ENCODE measurements at places on chromosomes 12 and 14.

DNA sequence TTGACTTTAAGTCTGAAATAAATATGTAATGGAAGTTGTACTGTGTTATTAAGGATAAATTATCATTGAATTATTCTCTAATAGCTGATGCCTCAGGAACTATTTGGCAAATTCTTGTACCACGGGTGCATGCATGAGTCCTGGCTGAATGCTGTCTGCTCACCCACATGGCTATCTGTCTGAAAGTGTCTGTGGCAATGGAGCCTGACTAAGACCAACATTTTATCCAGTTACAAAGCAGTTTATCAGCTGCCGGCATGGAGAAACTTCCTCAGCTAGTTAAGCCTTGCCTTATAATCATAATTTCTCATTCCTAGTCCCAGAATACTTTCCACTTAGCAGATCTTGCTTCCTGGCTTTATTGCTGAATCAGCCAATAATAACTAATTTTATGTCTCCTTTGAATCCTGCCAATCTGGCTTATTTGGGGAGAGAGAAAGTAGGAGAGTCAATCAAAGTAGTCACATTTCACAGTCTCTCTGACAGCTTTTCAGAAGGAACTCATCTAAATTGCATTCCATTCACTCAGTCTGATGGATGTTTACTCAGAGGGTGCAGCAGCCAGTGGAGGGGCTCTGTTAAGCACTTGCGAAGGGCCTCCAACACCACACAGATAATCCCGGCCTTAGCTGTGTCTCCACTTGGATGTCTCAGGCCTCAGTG, 280.6 kb upstream of the CLEC14A start:
- H3K36me3 ChIP-seq: no peaks in the 10 kb centered on the region
- H3K27ac ChIP-seq: peak overlapping the region; percentile 34
- peaks cover 22% of the 10 kb centered on the region for H3K4me1 ChIP-seq
- H3K4me3 ChIP-seq: no peak overlapping the region

DNA sequence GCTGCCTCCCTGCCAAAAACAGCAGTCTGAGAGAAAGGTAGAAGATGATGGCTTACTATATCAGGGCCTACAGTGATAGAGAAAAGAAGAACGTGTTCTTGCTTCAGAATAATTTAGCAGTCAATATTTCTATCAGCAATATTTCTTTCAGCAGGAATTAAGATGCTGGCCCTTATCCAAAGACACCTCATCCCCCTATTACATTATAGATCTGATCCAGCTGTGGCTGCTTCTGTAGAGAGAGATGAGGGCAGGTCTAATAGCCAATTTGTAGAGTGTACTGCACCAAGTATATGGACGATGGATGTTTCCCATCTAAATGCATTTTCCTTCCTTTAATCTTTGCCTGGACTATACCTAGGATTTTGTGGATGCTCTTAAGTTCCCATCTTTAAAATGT, 451.7 kb downstream of the NPAS3 start:
- H3K27me3 ChIP-seq: no peaks in the 10 kb centered on the region
- no peak overlapping the region for H3K27ac ChIP-seq
- DNase-seq: no peak

DNA sequence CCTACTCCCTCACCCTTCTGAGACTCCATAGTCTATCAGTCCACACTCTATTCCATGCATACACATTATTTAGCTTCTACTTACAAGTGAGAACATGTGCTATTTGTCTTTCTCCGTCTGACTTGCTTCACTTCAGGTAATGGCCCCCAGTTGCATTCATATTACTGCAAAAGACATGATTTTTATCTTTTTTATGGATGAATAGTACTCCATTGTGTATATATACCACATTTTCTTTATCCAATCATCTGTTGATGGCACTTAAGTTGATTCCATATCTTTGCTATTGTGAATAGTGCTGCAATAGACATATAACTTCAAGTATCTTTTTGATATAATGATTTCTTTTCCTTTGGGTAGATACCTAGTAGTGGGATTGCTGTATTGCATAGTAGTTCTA, 171.8 kb downstream of the DACT1 start:
- no peak for DNase-seq
- no peak overlapping the region for H3K4me3 ChIP-seq
- no peaks in the 10 kb centered on the region for H3K36me3 ChIP-seq
- 0 out of 2 replicates have a peak, but pooled peaks cover under 1% of the 10 kb centered on the region for H3K4me1 ChIP-seq
- no peaks in the 10 kb centered on the region for H3K27me3 ChIP-seq

- no peaks in the 10 kb centered on the region for H3K36me3 ChIP-seq
- peaks cover 53% of the 10 kb centered on the region for H3K27me3 ChIP-seq
- no peak overlapping the region for H3K27ac ChIP-seq
Measured at GRCh38 chr12:49957570-49957967, 4.1 kb upstream of the AQP5 start.

- H3K36me3 ChIP-seq: no peaks in the 10 kb centered on the region
- no peaks in the 10 kb centered on the region for H3K27me3 ChIP-seq
- peak overlapping the region; percentile 33 for H3K27ac ChIP-seq
- 0 out of 2 replicates have a peak overlapping the region, but pooled peaks have one; percentile 15 for H3K4me3 ChIP-seq
- H3K4me1 ChIP-seq: peaks cover 44% of the 10 kb centered on the region
Measured at GRCh38 chr14:89507521-89507920, 90.5 kb upstream of the FOXN3 start.

GRCh38 chr14:85115921-85116320, 414.0 kb upstream of the FLRT2 start:
- no peaks in the 10 kb centered on the region for H3K4me1 ChIP-seq
- DNase-seq: no peak
- no peak overlapping the region for H3K4me3 ChIP-seq

All from GM23248 (cell line).